ENCODE measurements at places on chromosomes 1 and 21.

DNA sequence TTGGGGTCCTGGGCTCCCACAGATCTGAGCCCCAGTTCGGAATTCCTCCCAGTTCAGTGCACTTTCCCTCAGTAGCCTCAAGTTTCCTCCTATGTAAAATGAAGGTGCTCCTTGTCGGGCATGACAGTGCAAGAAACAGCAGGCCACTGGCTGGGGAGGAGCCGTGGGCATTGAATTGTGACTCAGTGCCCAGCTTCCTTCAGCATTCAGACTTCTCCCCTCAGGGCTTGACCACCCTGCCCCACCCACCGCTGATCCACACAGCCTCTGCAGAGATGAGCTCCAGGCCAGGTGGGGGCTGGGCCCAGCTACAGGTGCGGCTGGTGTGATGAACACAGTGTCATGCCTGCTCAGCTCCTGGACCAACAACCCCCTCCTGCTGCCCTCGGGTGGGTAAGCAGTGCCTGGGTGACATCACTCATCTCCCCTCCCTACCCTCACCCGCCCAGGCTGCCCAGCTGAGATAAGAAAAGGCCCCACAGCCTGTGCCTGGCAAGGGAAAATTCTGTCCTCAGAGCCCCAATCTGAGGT, 4.9 kb downstream of the MOB3C start:
- no peak for DNase-seq

- DNase-seq = no peak
These were observed 76.5 kb downstream of the VWA5B1 start for GRCh38 chr1:20367116-20367585.

GRCh38 chr1:232428786-232429530, 201.0 kb downstream of the SIPA1L2 start:
- no peak for DNase-seq

- DNase-seq = no peak
These were observed 1.4 kb upstream of the DPH2 start for GRCh38 chr1:43968348-43968948.

DNA sequence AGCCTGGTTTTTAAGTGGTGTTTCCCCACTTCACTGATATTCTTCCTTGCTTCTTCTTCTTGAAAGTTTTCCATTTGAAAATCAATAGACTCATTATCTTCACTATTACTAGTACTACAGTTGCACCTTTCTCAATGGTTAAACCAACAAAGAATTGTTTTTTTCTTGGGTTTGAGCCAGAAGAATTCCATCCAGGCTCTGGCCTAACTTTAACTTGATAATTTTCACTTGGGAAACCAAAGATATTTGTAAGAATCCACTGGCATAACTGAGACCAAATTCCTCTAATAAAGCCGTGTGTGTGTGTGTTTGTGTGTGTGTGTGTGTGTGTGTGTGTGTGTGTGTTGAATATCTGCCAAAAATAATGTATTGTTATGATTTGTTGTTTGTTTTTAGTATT, 103.2 kb downstream of the SGIP1 start:
- no peak for DNase-seq

- no peak for DNase-seq
These were observed 202.5 kb upstream of the RAB4A start for GRCh38 chr1:229068270-229068987.

GRCh38 chr1:150409504-150410362, 45.8 kb downstream of the RPRD2 start:
- no peak for DNase-seq

DNA sequence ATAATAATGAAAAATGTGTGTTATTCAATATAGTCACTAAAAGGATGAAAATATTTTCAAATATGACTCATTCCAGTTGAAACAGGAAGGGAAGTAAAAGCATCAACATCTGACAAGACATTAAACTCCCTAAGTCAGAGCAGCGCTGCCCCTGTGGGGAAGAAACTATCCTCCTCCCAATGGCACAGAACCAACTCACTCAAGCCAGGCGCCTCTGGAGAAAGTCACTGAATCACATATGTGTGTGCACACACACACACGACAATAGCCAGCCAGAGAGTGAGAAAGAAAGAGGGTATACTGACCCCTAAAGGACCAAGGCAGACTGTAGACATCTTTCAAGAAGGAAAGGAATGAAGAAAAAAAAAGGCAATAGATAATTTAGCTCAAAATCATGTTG, 126.9 kb downstream of the SETD4 start:
- DNase-seq = no peak

GRCh38 chr1:17068789-17069188, 15.0 kb upstream of the SDHB start:
- DNase-seq = no peak

DNA sequence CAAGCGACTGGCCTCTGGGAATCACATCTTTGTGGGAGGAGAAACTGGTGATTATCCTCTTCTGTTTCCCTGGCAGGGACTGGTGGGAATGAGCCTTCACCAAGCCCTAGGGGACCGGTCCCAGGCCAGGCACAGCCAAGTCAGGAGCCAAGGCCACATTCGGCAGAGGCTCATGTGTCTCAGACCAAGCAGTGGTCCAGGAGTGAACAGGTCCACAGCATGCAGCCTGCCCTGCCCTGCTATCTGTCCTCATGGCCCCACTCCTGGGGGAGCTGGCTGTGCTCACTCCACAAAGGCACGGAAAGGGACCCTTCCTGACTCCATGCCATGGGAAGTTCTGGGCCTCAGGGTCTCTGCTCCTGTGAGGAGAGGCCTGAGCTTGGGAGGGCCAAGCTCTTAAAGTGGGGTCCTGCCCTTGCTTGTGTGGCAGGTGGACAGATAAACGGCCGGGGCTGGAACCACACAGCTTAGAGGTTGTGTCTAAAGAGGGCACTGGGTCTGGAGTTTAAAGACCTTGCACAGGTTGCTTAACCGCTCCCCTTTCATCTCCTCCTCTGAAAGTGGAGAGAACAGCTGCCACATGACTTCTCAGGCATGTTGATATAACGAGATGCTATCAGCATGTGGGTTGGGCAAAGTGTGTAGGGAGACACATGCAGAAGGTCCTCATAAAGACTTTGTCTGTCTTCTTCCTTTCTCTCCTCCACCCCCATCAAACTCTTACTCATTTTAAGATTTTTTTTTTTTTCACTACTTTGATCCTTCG, 57.5 kb downstream of the CASQ2 start:
- no peak for DNase-seq

Data from stimulated activated CD4-positive, alpha-beta T cell treated with anti-CD3 and anti-CD28 coated beads, Interleukin-4, amount 100 ng/mL, for 4 hours (primary cell).